Cardiac fibroblast (primary cell): ENCODE measurements at places on chromosomes 16 and 17.

GRCh38 chr17:45222014-45222288, 266 bp downstream of the FMNL1 start:
- DNase-seq, result no peak

GRCh38 chr17:19290066-19290705, 53.0 kb downstream of the EPN2 start:
- no peak for DNase-seq

GRCh38 chr17:33750943-33751701, 458.0 kb upstream of the ASIC2 start:
- peak; percentile 70 for DNase-seq

GRCh38 chr16:15055141-15056053, 477 bp downstream of the NTAN1 start:
- peak; percentile 43 for DNase-seq

DNA sequence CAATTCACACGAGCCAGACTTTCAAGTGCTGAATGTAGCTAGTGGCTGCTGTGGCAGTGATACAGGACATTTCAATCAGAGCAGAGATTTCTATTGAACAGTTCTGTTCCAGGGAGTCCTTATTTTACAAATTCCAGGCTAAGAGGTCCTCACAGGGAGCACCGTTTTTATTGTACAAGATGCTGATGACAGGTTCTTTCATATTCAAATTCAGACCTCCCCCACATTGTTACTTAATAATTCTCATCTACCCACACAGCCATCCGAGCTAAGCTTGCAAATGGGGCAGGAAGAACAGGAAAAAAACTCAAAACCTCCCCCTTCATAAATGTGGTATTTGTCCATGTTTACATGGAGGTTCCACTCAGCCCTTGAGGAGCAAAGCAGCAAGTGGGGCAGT, 9.8 kb downstream of the GABARAPL2 start:
- no peak for DNase-seq

DNA sequence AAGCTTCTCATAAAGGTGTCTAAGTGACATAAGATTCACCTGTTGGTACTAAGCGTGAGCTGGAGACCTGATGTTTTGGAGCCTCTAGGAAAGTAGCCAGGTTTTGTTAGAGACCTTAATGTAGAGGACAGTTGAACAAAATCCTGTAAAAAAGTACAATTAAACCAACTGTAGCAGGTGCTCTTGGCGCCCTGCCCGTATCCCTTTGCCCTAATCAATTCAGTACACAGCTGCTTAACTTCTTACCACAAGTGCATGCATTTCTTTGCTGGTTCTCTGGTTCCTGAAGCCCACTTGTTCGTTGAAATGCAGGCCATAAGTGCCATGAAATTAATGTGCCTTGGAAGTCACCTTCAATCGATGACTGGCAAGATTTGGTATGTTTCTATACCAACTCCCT, 24.4 kb downstream of the GLP2R start:
- no peak for DNase-seq

- DNase-seq, result no peak
Measured at GRCh38 chr17:80441598-80442322, 26.8 kb downstream of the ENDOV start.

DNA sequence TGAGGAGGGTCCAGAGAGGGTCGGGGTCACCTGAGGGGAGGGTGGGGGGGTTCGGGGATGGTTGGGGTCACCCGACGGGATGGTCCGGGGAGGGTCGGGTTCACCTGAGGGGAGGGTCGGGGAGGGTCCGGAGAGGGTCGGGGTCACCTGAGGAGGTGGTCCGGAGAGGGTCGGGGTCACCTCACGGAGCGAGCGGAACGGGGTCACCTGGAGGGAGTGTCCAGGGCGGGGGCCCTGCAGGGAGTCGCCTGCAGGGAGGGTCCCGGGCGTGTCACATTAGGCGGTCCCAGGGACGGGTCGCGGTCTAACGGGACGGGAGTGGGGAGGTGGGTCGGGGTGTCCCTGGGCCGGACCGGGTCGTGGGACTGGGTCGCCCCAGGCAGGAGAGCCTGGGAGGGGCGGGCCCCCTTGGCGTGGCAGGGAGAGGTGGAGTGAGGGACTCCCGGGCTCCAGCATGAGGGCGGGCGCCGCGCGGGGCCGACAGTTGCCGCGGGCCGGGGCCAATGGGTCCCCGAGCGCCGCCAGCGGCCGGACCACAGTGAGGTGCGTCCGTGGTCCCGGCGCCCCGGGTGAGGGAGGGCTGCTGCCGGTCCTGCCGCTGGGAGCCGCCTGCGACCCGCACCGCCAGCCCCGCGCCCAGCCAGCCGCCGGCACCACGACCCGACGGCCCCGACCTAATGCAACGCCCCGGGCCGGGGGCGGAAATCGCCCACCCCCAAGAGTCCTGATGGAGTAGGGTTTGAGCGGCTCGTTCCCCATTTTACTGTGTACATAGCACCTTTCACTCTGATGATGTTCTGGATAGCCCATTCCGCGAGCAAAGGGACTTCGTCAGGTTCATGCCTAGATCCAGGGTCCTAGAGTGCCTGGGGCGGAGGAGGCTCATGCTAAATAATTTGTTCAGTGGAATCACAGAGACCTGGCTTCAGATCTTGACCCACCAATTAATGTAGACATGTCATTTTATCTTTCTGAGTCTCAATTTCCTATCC, 1.2 kb upstream of the ABCA3 start:
- DNase-seq, result no peak

DNA sequence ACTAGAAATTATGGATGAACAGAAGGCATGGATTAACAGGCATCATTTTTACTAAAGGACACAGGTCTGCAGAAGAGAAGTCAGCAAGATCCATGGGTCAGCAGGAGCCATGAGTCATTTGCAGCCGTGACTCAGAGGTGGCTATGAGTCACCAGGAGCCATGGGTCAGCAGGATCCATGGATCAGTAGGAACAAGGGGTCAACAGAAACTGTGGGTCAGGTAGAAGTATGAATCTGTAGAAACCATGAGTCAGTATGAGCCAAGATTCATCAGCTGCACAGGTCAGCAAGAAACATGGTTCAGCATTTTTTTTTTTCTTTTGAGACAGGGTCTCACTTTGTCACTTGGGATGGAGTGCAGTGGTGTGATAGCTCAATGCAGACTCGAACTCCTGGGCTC, 58.2 kb upstream of the HS3ST4 start:
- peak; percentile 0 for DNase-seq
